Left ventricle myocardium superior (tissue), 1 donor: ENCODE measurements at places on chromosomes 16 and 17.

- no peak for DNase-seq
Observed at GRCh38 chr17:74164446-74165045, 38.9 kb upstream of the RPL38 start.

- no peak for DNase-seq
Observed at GRCh38 chr16:51753467-51754127, 602.5 kb upstream of the SALL1 start.

DNA sequence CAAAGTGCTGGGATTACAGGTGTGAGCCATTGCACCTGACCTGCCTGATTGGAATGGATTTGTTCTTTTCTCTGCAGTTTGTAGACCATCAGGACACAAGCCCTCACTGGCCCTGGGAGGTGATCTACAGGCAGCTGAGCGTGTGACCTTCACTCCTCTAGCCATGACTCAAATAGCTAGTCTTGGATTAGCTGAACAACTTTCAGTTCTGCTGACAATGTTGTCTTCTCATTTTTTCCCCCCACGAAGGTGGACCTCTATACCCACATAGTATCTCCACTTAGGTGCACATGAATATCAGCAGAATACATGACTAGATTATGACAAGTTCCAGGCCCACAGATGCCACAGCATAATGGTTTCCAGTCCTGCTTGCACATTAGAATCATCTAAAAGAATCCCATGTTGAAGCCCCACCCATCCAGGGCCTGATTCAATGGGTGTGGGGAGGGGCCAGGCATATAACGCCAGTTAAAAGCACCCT, 36.8 kb downstream of the HS3ST3B1 start:
- no peak for DNase-seq

DNA sequence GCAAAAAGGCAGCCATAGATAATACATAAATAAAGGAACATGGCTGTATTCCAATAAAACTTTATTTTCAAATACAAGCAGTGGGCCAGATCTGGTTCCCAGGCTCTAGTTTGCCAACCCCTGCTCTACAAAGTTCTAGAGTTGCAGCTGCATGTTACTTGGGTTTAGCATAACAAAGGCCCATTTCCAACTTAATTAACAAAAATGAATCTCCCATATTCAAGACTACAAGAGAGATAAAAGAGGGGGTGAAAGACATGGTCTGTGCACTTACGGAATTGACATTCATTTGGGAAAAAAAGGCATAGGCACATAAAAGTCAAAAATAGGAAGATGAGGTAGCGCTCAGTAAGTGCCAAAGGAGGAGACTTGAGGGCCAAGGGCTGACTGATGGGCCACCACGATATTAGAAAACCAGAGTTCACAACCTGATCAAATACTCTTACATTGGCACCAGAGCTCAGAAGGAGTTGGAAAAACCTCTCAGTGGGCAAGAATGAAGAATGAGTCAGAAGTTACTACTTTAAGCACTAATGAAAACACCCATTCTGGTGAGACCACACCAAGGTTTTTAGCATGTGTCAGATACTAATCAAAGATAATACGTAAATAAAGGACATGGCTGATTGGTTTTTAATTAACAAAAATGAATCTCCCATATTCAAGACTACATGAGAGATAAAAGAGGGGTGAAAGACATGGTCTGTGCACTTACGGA, 164.0 kb downstream of the VPS53 start:
- no peak for DNase-seq

DNA sequence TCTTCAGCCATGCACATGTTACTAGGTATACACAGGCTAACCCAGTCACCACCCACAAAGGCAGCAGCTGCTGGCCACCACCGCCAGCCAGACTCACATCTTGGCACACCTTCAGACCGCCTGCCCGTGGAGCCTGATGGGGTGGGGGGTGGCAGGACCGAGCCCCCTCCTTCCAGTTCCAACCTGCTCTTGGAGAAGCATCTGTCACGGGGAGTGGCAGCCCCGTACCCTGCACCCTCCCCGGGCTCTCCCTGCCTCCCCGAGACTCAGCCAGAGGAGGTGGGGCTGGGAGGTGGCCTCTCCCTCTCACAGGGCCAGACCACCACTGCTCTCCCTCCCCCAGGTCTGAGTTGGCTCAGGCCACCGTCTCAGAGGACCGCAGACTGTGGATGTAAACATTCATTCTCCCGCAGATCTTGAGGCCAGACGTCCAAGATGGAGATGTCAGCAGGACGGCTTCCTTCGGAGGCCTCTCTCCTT, 11.3 kb upstream of the RBFOX3 start:
- DNase-seq, result no peak

DNA sequence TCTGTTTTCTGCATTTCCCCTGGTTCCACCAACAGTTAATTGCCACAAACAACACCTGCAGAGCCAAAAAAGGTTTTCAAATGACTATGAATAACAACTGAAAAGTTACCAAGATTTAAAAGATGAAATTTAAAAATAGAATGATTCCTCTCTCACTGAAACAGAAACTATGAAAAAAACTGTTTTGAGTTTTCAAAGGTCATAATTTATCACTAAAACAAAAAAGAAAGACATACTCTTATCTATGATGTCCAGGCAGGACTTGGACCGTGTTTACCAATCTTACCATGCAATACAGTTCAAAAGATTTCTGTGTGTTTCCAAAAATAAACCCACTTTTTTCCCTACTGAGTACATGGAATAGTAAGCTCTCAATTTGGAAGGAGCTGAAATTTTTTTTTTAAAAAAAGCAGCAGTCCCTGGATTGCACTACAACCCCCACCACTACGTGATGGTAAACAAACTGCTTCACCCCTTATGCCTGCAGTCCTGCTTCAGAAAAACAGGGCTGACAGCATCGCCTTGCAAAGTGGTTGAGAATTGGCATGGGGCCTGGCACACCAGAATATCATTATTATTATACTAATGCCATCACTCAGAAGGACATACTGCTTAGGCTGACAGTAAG, 8.5 kb downstream of the TXNDC11 start:
- DNase-seq, result peak; percentile 38

DNA sequence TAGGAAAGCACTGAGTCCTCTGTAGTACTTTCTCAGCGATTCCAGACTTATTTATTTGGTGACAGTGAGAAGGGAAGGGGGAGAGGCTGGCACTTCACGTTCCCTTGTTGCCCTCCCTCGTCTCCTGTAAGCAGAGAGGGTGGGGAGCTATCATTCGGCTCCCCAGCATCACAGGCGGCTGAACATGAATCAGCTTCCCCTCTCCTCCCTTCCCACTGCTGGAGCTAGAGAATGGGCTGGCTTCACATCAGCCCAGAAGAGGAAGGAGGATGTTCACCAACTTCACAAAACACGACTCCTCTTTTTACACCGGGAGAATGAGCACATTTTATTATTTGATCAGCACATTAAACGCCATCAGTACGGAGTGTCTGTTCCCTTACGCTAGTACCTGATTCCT, 6.7 kb upstream of the CMIP start:
- no peak for DNase-seq

GRCh38 chr16:15855704-15856003, 1.2 kb downstream of the MYH11 start:
- DNase-seq, result no peak

GRCh38 chr17:65544672-65545071, 16.8 kb downstream of the AXIN2 start:
- DNase-seq, result no peak

GRCh38 chr17:40443196-40443987, at the start of gene IGFBP4:
IGFBP4 (plus strand) TSS chr17:40443450; CDS start chr17:40443736, 286 bp downstream.
- DNase-seq, result peak; percentile 92

GRCh38 chr16:12659871-12660270, 143.8 kb downstream of the CPPED1 start:
- no peak for DNase-seq

- peak; percentile 22 for DNase-seq
Observed at GRCh38 chr16:4404967-4405696, 11.3 kb downstream of the CORO7 start.

- no peak for DNase-seq
Observed at GRCh38 chr16:87664792-87665191, 62.5 kb downstream of the JPH3 start.

DNA sequence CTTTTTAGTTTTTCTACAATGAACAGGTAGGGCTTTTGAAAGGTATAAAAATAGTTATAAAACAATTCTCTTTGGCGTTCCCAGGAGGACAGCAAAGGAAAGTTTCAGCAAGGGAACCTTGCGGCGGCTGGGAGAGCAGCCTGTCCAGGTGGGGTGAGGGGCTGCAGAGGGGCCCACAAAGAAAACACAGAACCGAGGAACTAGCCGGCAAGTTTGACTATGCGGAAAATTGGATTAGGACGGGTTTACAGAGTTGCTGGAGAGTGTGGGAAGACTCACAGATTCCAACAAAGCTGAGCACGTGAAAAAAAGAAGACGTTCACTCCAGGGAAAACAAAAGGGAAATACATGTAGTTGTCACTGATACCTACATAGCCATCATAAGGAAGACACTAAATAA, 40.2 kb upstream of the METTL16 start:
- no peak for DNase-seq

DNA sequence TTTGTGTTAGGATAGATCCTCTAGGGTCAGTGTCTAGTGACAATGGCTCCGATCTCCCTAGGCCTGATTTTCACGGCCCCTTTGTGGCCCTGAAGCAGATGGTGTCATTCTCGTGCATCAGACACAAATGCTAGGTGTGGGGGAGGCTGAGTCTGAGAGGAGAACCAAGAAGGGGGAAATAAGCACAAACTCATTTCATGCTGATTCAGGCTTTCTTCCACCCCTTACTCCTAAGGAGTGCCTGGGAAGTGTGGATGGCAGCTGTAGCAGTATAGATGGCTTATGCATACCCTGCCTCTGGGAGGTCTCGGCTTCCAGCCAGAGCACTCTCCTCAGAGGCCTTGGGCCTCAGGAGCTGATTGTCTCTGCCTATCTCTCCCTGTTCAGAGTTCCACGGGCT, 1.8 kb upstream of the WNK4 start:
- no peak for DNase-seq

GRCh38 chr17:72590882-72591281, 470.1 kb downstream of the SOX9 start:
- no peak for DNase-seq

DNA sequence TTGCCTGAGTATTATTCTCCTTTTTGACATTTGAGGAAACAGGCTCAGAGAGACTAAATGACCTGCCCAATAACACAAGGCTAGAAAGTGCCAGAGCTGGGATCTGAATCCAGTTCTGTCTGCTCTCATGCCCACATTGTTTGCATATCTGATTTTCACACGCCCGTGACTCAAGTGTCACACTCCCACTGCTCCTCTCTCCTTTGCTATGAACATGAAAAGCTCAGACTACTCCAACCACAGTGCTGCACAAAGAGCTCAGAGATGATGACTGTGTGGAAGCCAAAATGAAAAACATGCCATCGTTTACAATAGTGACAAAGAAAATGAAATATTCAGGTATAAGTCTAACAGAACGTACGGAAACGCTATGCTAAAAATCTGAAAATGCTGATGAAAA, 107.9 kb downstream of the SMG6 start:
- DNase-seq, result no peak
